NCI-H1436 treated with DMSO at 0.1 percent for 48 hours (cell line): ENCODE measurements at places on chromosomes 12 and 14.

- no peak for DNase-seq
Observed at GRCh38 chr12:53869500-53869899, 69.1 kb upstream of the HOXC13 start.

- DNase-seq: no peak
Observed at GRCh38 chr14:53306267-53306721, 153.2 kb upstream of the DDHD1 start.

DNA sequence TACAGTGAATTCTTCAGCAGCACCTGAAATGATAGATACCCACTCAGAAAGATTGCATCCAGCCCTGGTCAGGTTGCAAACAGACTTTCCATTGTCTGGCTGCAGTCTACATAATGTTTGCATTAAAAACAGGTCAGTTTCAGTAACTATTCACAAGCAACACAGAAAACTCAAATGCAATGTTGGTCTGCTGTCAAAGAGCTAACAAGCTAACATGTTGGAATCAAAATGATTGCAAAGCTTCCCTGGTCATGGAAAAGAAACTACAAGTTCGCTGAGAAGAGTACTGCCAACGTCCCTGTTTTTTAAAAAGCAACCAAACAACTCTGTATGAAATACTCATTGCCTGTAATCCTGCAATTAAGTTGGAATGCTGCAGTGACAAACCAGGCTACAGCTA, 374.7 kb downstream of the ADAMTS20 start:
- no peak for DNase-seq

- no peak for DNase-seq
Observed at GRCh38 chr14:21093769-21094681, 4.4 kb downstream of the ZNF219 start.

DNA sequence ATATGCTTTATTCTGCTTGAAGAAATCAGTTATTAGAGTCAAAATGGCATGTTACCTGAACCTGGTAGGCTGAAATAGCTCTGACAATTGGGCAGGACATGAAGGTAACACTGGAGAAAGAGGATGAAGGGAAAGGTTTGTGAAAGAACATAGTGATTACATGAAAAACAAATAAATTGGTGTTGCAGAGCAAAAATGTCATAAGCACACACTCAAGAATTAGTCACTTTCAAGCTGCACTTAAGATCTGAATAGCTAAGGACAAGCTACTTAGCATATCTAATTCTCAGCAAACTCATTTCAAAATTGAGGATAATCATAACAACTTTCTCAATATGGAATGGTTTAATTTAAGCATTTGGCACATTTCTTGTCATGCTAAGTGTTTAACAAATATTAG, 1398.0 kb upstream of the FLRT2 start:
- DNase-seq: no peak

- no peak for DNase-seq
Observed at GRCh38 chr12:12272869-12273268, 6.0 kb upstream of the LRP6 start.
